Stimulated activated CD8-positive, alpha-beta memory T cell treated with anti-CD3 and anti-CD28 coated beads, Interleukin-4, amount 100 ng/mL, for 4 hours (primary cell): ENCODE measurements at places on chromosomes 5 and 9.

DNA sequence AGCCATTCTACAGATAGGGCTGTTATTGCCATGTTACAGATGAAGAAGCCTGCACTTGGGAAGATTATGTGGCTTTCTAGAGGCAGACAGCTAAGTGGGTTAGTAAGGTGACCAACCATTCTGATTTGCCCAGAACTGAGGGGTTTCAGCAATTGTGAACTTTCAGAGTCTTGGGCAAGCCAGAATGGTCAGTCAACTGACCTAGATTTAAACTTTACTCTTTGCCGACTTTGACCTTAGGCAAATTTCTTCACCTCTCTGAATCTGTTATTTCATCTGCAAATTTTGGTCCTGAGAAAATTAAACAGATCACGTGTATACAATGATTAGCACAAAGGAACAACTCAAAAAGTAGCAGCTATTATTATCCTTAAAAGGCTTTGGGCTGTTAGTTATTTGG is 20.4 kb upstream of the TNFSF8 start:
- DNase-seq = no peak

- DNase-seq = no peak
Observed at GRCh38 chr9:127081250-127082185, 40.9 kb downstream of the ANGPTL2 start.

DNA sequence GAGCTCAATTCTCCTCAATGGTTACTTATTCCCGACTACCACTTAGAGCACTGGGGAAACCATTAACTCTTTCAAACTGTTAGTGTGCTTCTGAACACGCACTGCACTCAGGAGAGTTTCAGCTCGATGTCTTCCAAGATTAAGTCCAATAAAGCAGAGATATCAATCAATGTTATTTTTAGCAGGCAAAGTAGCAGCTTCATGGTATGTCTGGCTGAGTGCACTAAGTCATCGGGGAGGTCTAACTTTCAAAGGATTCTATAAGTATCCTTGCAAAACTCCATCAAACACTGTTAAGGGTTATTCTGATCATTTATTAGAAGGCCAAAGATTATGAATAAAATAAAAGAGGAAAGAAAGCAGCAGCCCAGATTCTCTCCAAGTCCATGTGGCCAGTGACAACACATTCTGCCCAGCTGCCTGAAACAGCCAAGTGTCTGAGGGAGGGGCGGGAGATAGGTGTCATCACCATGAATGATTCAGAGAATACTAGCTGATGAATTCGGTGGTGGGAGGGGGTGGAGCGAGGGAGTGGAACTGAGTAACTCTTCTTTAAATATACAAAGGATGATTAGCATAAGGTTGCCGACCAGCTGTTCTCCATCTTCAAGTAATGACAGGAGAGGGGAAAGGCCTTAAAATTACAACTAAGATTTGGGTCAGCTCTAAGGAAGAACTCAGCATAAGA is 21.3 kb downstream of the NREP start:
- no peak for DNase-seq

- no peak for DNase-seq
Observed at GRCh38 chr5:1931604-1932231, 49.0 kb upstream of the IRX4 start.

GRCh38 chr9:98603821-98604383 is 104.8 kb downstream of the GABBR2 start:
- no peak for DNase-seq
